ENCODE measurements at places on chromosomes 11 and 22.

- no peak for DNase-seq
Measured at GRCh38 chr11:28269586-28269985, 161.4 kb downstream of the METTL15 start.

DNA sequence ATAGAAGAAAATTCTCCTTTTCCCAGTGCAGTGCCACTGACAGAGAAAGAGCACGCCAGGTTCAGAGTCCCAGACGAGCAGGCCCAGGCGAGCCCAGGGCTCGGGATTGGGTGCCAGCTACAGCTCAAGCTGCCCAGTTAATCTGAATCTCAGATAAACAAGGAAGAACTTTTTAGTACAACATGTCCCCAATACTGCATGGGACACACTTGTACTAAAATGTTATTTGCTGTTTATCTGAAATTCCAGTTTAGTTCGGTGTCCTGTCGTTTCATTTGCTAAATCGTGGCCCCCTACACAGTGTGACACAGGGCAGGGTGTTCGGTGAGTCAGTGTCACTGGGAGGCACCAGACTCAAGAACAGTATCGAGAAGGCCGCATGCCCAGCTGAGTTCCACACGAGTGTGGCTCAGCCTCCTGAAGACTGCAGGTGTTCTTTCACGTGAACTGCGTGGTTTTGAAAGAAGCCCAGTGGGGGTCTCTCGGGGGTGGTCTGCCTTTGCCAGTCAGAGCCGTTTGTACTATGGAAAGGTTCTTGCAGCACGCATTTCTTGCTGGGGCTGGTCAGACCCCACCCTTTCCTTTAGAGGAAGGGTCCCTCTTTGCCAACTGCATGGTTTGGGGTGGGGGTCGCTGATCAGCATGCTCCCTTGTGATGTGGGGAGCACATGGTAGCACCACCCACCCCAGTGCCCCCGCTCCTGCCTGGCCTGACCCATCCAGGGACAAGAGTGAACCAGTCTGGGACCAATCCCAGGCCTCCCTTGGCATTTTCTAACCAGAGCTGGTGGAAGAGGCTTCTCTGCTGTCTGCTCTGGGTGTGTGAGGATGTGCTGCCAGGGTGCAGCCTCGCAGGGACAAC lies 115.6 kb upstream of the B3GAT1 start:
- DNase-seq: peak; percentile 8

DNA sequence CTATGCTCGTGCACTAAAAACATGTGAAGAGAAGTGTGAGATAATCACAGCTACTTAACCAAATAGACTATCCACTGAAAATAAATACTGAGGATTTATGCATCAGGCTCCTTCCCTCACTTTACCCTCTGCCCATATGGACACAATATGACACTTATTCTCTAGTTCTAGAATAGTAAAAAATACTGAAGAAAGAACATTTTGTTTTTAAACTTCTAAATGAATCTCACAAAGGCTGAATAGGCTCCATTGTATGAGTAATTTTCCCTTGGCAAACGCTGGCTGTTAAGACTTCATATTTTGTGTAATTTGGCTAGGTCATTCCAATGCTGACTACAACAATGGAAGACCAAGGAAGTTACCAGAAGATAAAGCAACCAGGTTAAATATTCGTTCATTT lies 9.9 kb downstream of the HPS5 start:
- no peak for DNase-seq

DNA sequence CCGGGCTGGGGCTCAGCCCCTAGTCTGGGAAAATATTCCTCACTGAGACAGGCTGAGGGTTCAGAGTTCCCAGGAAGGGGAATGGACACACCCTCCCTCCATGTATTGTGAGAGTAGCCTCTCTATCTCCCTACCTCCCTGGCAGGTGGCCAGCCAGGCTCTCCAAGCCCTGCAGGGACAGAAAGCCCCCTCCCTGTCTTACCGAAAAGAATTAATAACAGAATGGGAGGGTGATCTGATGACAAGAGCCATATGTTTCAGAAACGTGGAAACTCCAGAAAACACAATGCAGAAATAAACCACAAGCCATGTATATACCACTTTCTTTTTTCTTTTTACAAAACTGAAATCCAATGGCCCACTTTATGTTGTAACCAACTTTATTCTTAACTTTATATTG lies 140.0 kb downstream of the CHST1 start:
- no peak for DNase-seq

- no peak for DNase-seq
Measured at GRCh38 chr11:58511636-58512035, 3.7 kb upstream of the OR5B21 start.

DNA sequence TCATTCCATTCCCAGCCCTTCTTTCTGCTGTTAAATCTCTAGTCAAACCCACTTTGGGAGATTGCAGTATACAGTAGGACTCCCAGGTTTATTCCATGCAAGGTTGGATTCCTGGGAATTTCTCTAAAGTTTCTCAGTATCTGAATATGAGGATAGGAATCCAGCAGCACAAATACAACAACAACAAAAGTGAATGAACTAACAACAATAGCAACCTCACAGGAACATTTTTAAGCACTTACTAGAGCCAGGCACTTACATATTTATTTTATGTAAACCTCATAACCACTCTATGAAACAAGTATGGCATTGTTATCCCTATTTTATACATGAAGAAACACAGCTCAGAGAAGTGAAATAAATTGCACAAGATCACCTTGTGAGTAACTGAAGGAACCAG lies 1.9 kb downstream of the MMP7 start:
- DNase-seq: no peak

Data from right hindlimb (tissue), 1 donor.